Jurkat, Clone E6-1 (cell line): ENCODE measurements at places on chromosomes 2 and 18.
A peak's percentile ranks its signal among the peaks of the same experiment; 100 is the strongest.

DNA sequence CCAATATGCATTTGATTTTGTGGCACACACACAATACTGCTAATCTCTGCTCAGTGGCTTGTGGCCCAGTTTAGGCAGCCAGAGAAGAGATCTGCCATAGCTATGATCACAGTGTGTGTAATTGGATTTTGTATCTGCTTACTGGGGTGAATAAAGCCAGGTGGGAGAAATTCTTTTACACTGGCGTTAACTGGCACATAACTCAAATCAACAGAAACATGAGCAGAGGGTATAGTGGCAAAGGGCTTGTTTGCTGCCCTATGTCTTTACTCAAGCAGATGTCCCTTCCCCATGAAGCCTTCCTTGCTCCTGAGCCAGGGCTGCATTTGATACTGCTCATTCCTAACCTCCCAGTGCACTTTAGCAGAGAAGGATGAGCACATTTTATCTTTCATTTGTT lies 28.5 kb downstream of the STON1 start:
- DNase-seq: no peak

- no peak for DNase-seq
These were observed 7.6 kb downstream of the CYP26B1 start for GRCh38 chr2:72139874-72140620.

GRCh38 chr2:233519787-233520611 lies 46.6 kb downstream of the USP40 start:
- no peak for DNase-seq

GRCh38 chr2:164061129-164061746 lies 325.4 kb upstream of the FIGN start:
- peak; percentile 32 for DNase-seq

- DNase-seq: no peak
These were observed 79.8 kb downstream of the CCDC150 start for GRCh38 chr2:196719110-196719872.

DNA sequence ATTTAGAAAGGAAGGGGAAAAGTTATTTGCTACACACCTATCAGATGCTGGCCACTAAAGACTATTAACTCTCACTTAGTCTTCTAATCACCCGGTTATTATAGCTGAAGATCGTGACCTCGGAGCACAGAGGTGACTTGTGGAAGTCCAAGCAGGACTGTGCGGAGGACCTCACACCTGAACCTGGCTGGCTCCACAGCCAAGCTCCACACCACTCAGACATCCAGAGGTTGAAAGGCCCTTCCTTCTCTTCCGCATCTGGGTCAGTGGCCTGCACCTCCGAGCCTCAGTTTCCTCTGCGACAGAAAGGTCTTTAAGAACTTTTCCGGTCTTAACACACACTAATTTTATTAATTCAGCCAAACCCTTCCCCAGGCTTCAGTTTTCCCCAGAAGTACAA lies 57.9 kb downstream of the TNS1 start:
- DNase-seq: no peak

GRCh38 chr2:200847269-200847668 lies 17.2 kb downstream of the CLK1 start:
- DNase-seq: no peak

GRCh38 chr2:203427061-203427460 lies 98.9 kb downstream of the ABI2 start:
- DNase-seq: no peak

GRCh38 chr2:67726416-67726815 lies 329.3 kb downstream of the ETAA1 start:
- DNase-seq: no peak

- no peak for DNase-seq
These were observed 53.7 kb upstream of the FAM98A start for GRCh38 chr2:33652830-33653229.

DNA sequence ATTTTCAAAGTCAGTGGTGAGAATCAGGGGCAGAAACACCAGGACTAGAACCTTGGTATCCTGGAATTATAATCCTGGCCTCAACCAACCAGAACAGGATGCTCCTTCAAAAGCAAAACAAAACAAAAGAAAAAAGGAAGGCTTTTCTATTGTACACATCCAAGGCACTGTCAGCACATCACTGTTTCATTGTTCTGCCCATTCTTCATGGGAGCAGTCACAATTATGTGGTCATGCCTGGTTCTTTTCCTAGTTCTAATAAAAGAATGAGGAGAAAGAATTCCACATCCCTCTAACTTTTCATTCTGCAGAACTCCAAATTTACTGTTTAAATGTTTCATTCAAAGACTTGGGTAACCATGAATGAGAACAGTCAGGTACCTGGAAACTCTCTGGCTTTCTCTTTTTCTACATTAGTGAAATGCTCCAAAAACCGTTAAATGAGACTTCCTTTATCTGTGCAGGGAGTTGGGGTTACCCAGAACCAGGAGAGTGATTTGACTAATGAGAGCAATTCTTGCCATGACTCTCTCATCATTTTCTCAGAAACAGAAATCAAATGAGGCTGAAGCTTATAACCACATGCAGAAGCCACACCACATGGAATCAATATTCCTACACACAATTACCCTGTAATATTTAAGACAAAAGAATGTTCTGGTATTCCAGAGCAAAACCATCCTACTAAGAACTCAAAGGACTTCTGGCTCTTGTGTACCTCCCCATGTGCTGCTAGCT lies 110.9 kb upstream of the CCDC150 start:
- no peak for DNase-seq

GRCh38 chr2:11569636-11570035 lies 35.8 kb downstream of the GREB1 start:
- DNase-seq: no peak

- DNase-seq: no peak
These were observed 199.6 kb downstream of the PHLPP1 start for GRCh38 chr18:62914871-62915392.

- no peak for DNase-seq
These were observed 8.1 kb downstream of the SMAD4 start for GRCh38 chr18:51038110-51038509.

DNA sequence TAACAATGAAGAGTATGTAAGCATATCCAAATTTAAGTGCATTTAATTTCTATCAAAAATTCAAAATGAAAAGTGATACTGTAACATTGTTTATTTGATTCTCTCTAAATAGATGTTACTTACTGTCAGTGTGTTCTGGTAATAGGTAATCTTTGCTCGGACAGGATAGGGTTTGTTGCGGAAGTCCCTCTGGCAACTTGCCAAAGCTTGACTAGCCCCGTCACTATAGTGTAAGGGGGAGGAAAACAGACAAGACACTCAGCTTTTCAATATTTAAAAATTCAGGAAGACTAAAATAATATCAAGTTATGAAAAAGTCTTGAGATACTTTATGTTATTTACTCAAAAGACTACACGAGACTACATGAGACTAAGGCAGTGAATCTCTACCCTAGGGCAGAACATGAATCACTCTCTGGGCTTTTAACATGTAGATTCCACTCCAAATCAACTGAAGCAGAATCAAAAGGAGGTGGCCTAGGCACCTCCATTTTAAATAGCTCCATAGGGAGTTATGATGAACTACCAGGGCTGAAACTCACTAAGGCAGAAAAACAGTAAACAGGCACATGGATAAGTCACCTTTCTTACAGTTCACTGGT lies 5.9 kb downstream of the LMAN1 start:
- DNase-seq: no peak

- no peak for DNase-seq
These were observed 452.8 kb downstream of the MBD2 start for GRCh38 chr18:53771664-53772063.

GRCh38 chr2:105364436-105365139 lies 27.2 kb downstream of the C2orf49 start:
- DNase-seq: no peak
